ENCODE measurements at places on chromosomes 12 and 14. TPM values are rescaled to one million over a fixed set of nuclear protein-coding genes. Genes with fewer than 3 reads are reported as not detected.

DNA sequence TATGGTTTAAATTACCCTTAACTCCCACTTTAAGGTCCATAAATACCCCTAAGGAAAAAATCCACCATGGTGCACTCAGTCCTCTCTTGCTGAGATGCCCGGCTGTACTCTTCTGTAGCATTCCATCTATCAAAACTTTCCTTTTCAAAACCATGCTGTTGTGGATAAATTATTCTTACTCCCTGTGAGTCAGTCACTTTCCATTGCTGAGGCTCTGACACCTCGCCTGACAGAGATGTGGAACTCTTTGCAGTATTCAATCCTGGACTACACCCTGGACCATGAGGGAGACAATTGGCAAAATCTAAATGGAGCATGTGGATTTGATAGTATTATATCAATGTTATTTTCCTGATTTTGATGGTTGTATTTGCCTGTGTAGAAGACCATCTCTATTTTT, 49.1 kb downstream of the AVPR1A start:
- H3K27me3 ChIP-seq = no peaks in the 10 kb centered on the region
- H3K4me3 ChIP-seq = no peak overlapping the region
- no peaks in the 10 kb centered on the region for H3K4me1 ChIP-seq
- no peaks in the 10 kb centered on the region for H3K36me3 ChIP-seq

HSPA2 gene
- 1.9 TPM for total RNA-seq

GRCh38 chr14:99619835-99620834, 16.1 kb upstream of the CCDC85C start:
- H3K4me3 ChIP-seq = no peak overlapping the region
- no peaks in the 10 kb centered on the region for H3K36me3 ChIP-seq
- H3K27me3 ChIP-seq = peaks cover 5% of the 10 kb centered on the region

DNA sequence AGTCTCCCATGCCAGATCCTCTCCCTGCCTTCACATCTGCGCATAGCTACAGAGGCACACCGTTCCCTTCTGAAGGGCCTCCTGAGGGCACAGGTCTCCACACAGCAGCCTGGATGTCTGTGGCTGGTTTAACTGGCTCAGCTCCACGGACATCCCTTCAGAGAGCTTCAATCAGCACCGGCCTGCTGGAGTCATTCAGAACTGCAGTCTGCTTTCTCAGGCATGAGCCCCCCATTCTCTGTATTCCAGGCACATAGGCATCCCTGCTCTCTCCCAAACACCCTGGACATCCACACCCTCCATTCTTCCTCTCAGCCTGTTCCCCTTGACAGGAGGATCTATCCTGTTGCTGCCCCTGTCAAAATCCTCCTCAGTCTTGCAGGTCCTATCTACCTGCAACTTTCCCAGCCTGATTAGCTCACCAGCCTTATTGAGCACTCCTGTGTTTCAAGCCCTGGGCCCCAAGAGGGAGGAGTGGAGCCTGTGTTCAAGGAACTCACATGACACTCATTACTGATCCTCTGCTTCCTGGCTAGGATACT, 2.9 kb upstream of the DHRS2 start:
- no peak for DNase-seq
- peaks cover 8% of the 10 kb centered on the region for H3K4me1 ChIP-seq
- H3K27me3 ChIP-seq = no peaks in the 10 kb centered on the region
- H3K36me3 ChIP-seq = no peaks in the 10 kb centered on the region
- no peak overlapping the region for H3K4me3 ChIP-seq
- H3K27ac ChIP-seq = no peak overlapping the region

DNA sequence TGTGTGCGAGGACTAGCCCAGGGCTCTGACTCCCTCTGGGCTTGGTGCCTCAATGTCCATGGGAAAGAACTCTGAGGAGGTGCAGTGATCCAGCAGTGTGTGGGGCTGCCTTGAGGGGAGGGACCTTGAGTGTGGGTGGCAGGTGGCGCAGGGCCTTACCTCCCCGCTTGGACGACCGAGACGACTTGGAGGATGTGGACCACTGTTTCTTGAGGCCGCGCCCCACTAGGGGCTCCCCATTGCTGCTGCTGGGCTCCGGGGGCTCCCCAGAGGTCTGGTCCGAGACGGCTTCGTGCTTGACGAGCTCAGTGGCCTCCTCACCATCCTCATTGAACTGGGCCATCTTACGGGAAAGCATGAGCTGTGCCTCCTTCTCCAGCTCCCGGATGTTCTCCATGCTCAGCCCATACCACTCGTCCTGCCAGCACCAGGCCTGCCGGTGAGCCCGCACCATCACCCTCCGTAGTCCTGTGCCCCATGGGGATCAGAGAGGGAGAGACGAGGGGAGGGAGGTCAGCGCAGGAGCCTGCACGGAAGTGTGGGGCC, 24.7 kb downstream of the ARL6IP4 start:
- H3K4me1 ChIP-seq = no peaks in the 10 kb centered on the region
- no peaks in the 10 kb centered on the region for H3K36me3 ChIP-seq
- DNase-seq = no peak

GRCh38 chr12:47773062-47773857, at the start of gene SLC48A1:
Gene SLC48A1 (plus strand): TSS chr12:47773238. CDS start chr12:47773305, 67 bp downstream.
- peaks cover 15% of the 10 kb centered on the region for H3K4me1 ChIP-seq
- peak within 1 kb of the TSS; percentile 74 for H3K27ac ChIP-seq
- peak; percentile 71 for DNase-seq

- no peak overlapping the region for H3K27ac ChIP-seq
- H3K4me1 ChIP-seq = no peaks in the 10 kb centered on the region
- no peaks in the 10 kb centered on the region for H3K27me3 ChIP-seq
- no peak for DNase-seq
- H3K4me3 ChIP-seq = no peak overlapping the region
Measured at GRCh38 chr14:74525361-74525851, 31.8 kb downstream of the ISCA2 start.

GRCh38 chr12:128827724-128828123, 4.0 kb upstream of the SLC15A4 start:
- H3K27ac ChIP-seq = no peak overlapping the region
- H3K27me3 ChIP-seq = no peaks in the 10 kb centered on the region
- no peak overlapping the region for H3K4me3 ChIP-seq
- no peaks in the 10 kb centered on the region for H3K36me3 ChIP-seq

TAS2R50 gene
- total RNA-seq = 0.22 TPM

DNA sequence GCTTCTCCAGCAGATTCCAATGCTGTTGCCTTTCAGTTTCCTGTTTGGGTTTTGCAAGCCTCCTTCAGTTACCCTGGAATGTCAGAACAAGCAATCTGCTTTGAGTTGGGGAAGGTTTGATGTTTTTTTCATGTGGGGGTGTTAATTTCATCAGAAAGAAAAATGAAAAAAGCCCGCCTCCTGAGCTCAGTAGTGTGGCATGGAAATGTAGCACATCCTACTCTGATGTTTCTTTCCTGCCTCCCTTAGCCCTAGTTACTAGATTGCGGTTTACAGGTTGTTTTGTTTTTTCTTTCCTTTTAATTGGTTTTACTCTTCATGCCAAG, 22.6 kb downstream of the IFNG-AS1 start:
- H3K4me1 ChIP-seq = peaks cover 11% of the 10 kb centered on the region
- H3K27me3 ChIP-seq = no peaks in the 10 kb centered on the region
- no peak overlapping the region for H3K27ac ChIP-seq
- no peaks in the 10 kb centered on the region for H3K36me3 ChIP-seq
- H3K4me3 ChIP-seq = no peak overlapping the region

KRT77 gene
- not detected for total RNA-seq

GRCh38 chr12:59403259-59403932, 192.4 kb upstream of the SLC16A7 start:
- no peaks in the 10 kb centered on the region for H3K27me3 ChIP-seq
- H3K36me3 ChIP-seq = no peaks in the 10 kb centered on the region
- H3K27ac ChIP-seq = no peak overlapping the region
- no peaks in the 10 kb centered on the region for H3K4me1 ChIP-seq
- no peak overlapping the region for H3K4me3 ChIP-seq
- peak; percentile 23 for DNase-seq

CCER1 gene
- total RNA-seq = not detected

MAP3K9 gene
- total RNA-seq = 4.0 TPM

TMED8 gene
- total RNA-seq = 20.9 TPM

- no peak overlapping the region for H3K27ac ChIP-seq
- H3K36me3 ChIP-seq = no peaks in the 10 kb centered on the region
- no peak overlapping the region for H3K4me3 ChIP-seq
- peaks cover 3% of the 10 kb centered on the region for H3K27me3 ChIP-seq
Measured at GRCh38 chr12:120394483-120395367, 25.8 kb upstream of the MSI1 start.

DNA sequence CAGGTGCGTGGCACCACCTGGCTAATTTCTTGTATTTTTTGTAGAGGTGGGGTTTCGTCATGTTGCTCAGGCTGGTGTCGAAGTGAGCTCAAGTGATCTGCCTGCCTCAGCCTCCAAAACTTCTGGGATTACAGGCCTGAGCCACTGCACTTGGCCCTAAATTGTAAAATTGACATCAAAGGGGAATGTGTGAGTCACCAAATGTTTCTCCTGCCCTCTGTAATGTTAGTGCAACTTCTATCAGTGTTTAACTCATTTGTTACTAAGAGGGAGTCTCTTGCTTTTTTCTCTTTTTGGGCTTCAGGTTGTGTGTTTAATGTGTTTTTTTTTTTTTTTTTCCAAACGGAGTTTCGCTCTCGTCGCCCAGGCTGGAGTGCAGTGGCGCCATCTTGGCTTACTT, 2.3 kb downstream of the TULP3 start:
- no peak for DNase-seq
- H3K27me3 ChIP-seq = no peaks in the 10 kb centered on the region
- peaks cover 2% of the 10 kb centered on the region for H3K36me3 ChIP-seq
- no peak overlapping the region for H3K4me3 ChIP-seq
- peaks cover 16% of the 10 kb centered on the region for H3K4me1 ChIP-seq
- no peak overlapping the region for H3K27ac ChIP-seq

DNA sequence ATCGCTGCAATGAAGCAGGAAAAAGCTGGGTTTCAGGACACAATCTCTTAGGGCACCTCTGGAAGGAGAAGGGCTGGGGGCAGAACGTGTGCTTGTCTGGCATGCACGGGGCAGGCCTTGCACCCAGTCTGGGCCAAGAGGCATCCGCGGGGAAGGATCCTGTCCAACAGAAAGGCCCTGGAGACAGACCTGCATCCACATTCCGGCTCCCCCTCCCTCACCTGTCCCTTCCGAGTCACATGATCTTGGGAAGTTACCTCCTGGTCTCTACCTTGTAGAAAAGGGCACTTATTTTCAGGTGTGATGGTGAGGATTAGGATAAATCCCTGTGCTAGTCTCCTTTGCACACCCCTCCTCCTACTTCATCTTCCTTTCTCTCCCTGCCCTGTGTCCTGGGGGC, 25.4 kb downstream of the CLMN start:
- H3K4me1 ChIP-seq = no peaks in the 10 kb centered on the region
- H3K27me3 ChIP-seq = no peaks in the 10 kb centered on the region
- no peak for DNase-seq
- H3K36me3 ChIP-seq = no peaks in the 10 kb centered on the region
- no peak overlapping the region for H3K27ac ChIP-seq

- no peak overlapping the region for H3K4me3 ChIP-seq
- DNase-seq = no peak
- H3K27me3 ChIP-seq = no peaks in the 10 kb centered on the region
- no peak overlapping the region for H3K27ac ChIP-seq
Measured at GRCh38 chr12:115000038-115000437, 316.1 kb upstream of the TBX3 start.

DNA sequence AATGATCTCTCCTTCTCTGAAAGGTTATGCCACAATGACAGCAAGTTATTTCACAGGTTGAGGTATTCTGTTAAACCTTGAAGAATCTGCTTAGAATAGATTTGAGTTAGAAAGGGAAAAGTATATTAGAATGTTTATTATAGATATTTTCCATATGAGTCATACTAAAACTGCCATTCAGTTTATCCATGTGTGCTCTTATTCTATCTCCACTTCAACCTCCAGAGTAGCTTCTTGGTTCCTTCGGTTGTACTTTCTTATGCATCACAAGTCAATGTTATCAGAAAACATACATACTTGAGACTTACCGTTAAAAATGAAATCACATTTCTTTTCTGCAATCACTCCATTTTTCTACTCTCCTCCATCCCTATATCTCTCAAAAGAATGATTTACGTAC, 197.7 kb downstream of the BCAT1 start:
- H3K36me3 ChIP-seq = no peaks in the 10 kb centered on the region
- DNase-seq = no peak
- H3K27ac ChIP-seq = no peak overlapping the region
- H3K27me3 ChIP-seq = no peaks in the 10 kb centered on the region
- no peak overlapping the region for H3K4me3 ChIP-seq
- no peaks in the 10 kb centered on the region for H3K4me1 ChIP-seq

- H3K4me3 ChIP-seq = no peak overlapping the region
- H3K27ac ChIP-seq = no peak overlapping the region
- DNase-seq = no peak
- H3K4me1 ChIP-seq = no peaks in the 10 kb centered on the region
Measured at GRCh38 chr12:86257134-86257533, 943 bp upstream of the MGAT4C start.

GRCh38 chr14:36939265-36939664, 233.1 kb downstream of the SLC25A21 start:
- no peak overlapping the region for H3K4me3 ChIP-seq
- no peaks in the 10 kb centered on the region for H3K36me3 ChIP-seq
- no peak overlapping the region for H3K27ac ChIP-seq
- no peaks in the 10 kb centered on the region for H3K27me3 ChIP-seq
- H3K4me1 ChIP-seq = no peaks in the 10 kb centered on the region
- no peak for DNase-seq

CLEC9A gene
- total RNA-seq = not detected

- no peak overlapping the region for H3K27ac ChIP-seq
- no peak overlapping the region for H3K4me3 ChIP-seq
- no peaks in the 10 kb centered on the region for H3K36me3 ChIP-seq
- H3K4me1 ChIP-seq = no peaks in the 10 kb centered on the region
- DNase-seq = no peak
Measured at GRCh38 chr14:26963711-26964110, 365.9 kb upstream of the NOVA1 start.

GRCh38 chr12:125684968-125685790, 619.9 kb downstream of the AACS start:
- no peak overlapping the region for H3K4me3 ChIP-seq
- no peaks in the 10 kb centered on the region for H3K36me3 ChIP-seq
- no peak for DNase-seq
- no peak overlapping the region for H3K27ac ChIP-seq
- no peaks in the 10 kb centered on the region for H3K27me3 ChIP-seq

- DNase-seq = no peak
- H3K36me3 ChIP-seq = no peaks in the 10 kb centered on the region
- H3K27ac ChIP-seq = no peak overlapping the region
- no peaks in the 10 kb centered on the region for H3K4me1 ChIP-seq
Measured at GRCh38 chr12:51661836-51662235, 70.8 kb downstream of the SCN8A start.

GRCh38 chr14:55975281-55975910, 142.8 kb upstream of the PELI2 start:
- no peak for DNase-seq
- no peak overlapping the region for H3K4me3 ChIP-seq
- no peaks in the 10 kb centered on the region for H3K27me3 ChIP-seq
- H3K27ac ChIP-seq = no peak overlapping the region
- no peaks in the 10 kb centered on the region for H3K36me3 ChIP-seq

GRCh38 chr14:21382095-21382494, 1.7 kb downstream of the SUPT16H start:
- H3K4me3 ChIP-seq = no peak overlapping the region
- no peaks in the 10 kb centered on the region for H3K27me3 ChIP-seq
- no peak overlapping the region for H3K27ac ChIP-seq
- DNase-seq = no peak
- peaks cover 25% of the 10 kb centered on the region for H3K4me1 ChIP-seq
- H3K36me3 ChIP-seq = no peaks in the 10 kb centered on the region

- H3K27ac ChIP-seq = no peak overlapping the region
- H3K36me3 ChIP-seq = no peaks in the 10 kb centered on the region
- H3K4me1 ChIP-seq = no peaks in the 10 kb centered on the region
- H3K27me3 ChIP-seq = peaks cover 1% of the 10 kb centered on the region
- no peak for DNase-seq
- no peak overlapping the region for H3K4me3 ChIP-seq
Measured at GRCh38 chr14:54682578-54682977, 115.7 kb downstream of the SAMD4A start.

SCAF11 gene
- 114 TPM for total RNA-seq

Data from CD8-positive, alpha-beta memory T cell (primary cell).